ENCODE measurements at places on chromosomes 2 and 18.

DNA sequence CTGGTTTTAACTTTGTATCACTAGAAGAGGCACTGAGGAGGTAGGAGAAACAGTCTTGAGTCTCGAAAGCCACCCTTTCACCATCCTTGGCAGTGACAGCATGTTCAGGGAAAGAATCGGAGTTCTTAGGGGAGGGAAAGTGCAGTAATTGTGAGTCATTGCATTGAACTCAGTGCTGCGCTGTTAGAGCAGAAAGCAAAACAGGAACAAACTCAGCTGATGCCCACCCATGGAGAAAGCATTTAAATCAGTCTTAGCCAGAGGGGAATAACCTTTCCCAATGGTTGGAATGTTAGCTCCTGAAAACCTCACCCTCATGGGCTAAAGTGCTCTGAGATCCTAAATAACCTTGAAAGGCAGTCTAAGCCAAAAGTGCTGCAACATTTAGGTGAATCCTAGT is 845.6 kb upstream of the CNTNAP5 start:
- DNase-seq, result no peak

DNA sequence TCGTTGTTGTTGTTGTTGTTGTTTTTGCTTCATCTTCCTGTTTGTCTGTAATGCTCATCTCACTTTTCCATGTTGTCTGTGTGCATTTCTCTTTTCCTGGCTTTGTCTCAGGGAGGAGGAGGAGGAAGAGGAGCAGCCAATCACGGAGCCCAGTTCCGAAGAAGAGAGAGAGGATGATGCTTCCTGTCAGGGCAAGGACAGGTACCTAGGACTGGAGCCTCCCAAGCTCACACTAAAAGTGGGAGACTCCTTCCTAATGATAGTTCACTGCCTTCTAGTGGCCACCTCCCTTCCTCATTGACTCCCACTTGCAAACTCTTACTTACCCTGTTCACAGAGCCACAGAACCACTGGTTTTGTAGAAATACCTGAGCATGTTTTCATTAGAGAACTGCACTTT is 179.6 kb downstream of the TPGS2 start:
- DNase-seq, result no peak

DNA sequence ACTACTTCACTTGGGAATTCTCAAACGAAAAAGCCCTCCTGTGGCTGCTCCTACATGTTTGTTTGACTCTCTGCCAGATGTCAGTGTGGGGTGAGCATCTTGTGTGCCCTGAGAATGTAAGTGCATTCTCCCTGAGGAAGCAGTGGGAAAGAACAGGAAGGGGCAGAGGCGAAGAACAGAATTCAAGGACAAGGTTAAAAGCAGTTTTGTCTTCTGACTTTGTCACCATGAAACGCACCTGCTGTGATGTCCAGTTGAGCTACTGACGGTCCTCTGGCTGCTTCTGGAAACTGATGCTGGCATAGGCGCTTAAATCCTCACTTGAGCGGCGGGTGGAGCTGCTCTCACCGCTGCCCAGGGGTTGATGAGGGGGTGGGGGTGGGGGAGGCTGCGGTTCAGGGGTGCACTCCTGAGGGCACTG is 4.9 kb downstream of the IRS1 start:
- no peak for DNase-seq

DNA sequence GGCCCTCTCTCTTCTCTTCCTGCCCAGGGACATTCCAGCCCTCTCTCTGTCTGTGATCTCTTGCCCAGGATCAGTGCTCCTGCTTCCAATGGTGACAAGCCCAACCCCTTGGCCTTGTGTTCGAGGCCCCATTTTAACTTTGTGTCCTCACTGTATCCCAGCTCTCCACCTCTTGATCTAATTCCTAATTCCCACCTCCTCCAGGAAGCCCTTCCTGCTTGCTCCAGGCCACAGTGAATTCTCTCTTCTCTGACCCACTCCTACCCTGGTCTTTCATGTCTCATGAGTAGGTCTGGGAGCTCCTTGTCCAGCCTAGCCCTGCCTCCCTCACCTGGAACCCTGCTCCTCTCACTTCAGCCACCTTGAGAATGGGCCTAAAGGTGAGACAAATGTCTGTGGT is 249.1 kb downstream of the CELF4 start:
- DNase-seq, result no peak

DNA sequence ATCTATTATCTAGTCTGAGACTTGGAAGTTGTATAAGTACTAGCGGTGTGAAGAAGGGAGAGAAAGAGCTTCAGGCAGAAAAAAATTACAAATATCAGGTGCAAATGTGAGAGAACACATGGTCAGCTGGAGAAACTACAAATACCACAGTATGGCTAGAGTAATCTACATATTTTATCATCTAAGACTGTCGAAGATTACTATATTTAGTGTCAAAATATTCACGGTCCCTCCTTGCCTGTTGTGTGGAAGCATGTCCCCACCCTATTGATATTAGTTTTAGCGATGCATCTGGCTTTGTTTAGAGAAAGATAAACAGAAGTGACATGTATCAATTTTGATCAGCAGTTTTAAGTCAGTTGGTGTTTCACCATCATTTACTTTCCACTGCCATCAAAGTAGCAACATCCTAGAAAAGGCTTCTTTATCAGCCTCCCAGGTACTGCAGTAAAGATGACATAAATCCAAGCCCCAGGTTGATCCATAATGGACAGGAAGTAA is 90.5 kb upstream of the ITGA4 start:
- DNase-seq, result no peak

Data from naive thymus-derived CD8-positive, alpha-beta T cell (primary cell).